ENCODE measurements at places on chromosomes 5 and 9.

- no peak for DNase-seq
Measured at GRCh38 chr5:119288379-119289033, 67.3 kb upstream of the TNFAIP8 start.

DNA sequence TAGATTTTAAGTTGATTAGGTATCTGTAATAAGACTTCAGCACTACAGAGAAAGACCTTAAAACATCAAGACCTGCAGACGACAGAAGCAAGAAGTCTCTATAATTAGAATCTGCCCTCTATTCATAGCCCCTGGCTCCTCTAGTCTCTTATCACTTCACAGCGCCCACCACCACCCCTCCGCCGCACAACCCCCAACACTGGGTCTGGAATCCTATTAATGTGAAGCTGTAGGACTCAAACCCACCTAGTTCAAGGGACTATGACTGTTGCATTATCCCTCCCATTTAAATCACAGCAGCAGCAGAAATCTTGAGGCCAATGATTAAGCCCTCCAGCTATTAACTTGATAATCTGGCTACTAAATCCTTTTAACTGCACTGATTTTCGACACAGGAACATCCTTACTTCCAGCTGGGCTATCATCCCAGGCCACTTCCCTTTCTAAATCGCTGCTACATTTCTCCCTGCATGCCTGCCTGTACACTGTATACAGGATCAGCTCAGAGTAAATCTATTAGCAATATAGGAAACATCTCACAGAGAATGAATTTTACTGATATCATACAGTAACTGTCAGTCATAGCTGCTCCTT, 159.5 kb upstream of the GRAMD2B start:
- DNase-seq = no peak

DNA sequence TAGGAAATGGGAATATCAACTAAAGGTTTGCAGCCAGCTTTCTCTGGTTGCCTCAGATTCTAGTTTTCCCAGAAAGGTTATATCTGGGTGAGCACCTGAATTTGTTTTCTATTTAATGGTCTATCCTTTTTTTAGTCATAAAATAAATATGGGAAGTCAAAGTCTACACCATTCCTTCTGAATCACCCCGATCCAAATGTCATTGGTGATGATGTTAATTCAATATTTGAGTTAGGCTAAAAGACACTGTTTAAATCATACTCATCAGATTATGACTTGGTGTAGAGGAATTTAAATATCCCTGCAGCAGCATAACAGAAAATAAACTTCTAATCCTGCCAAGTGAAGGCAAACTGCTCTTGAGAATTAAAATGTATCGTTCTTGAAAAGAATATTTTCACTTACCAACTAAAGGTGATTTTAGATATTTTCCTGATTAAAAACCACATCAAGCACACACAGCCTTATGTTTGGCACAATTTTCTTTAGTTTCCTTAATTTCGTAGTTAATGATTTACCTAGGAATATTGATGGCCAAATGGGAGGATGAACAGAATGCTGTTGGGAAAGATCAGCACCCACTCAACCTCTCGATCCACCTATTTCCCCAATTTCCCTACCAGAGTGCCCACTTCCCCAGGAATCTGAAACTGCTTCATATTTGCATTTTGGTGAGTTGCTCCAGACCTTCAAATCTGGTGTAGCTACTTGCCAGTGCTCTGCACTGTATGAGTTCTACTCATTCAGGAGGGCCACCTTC, 103.1 kb upstream of the TSLP start:
- no peak for DNase-seq

DNA sequence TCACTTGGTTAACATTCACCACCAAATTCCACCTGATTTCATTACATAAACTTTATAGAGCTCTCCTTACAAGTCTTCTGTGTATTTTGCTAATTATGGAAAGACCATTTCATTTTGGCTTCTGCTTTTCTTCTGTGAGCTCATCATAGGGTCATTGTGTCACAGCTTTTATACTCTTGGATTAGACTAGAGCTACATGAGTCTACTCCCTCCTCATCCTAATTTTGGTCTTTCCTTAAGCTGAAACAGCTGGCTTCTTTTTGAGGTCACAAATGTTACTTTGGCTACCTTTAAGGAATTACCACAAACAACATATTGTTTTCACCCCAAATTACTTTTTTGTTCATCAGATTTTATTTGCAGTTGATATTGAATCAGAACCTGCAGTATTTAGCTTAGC, 103.0 kb downstream of the NPR3 start:
- DNase-seq = no peak

DNA sequence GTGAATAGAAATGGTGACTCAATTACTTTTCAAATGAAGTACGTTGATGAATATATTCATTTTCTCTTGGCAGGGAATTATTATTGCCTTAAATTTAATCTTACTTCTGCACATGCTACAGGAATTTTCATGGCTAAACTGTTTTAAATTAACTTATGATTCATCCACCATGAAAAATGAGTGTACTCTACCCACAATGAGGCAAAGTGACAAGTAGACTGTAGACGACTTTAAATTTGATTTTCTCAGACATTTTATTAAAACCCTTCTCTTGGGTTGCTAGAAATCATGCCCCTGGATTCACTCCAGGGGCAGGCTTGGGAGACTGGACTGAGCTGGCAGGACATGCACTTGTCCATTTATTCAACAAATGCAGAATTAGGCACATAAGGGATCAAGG, 23.5 kb upstream of the ERAP2 start:
- no peak for DNase-seq

DNA sequence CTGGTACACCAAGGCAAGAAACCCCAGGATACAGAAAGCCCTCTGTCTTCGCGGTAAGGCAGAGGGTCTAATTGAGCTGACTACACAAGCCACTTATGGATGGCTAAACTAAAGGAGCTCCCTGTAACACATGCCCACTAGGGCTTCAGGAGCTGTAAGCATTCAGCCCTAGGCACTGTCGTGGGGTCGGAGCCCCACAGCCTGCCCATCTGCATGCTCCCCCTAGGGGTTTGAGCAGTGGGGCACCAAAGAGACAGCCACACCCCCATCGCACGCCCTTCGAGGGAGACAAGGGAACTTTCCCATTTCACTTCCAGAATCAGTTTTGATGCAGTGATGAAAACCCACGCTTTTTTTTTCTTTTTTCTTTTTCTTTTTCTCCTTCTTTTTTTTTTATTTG, 11.0 kb upstream of the MTMR12 start:
- no peak for DNase-seq

DNA sequence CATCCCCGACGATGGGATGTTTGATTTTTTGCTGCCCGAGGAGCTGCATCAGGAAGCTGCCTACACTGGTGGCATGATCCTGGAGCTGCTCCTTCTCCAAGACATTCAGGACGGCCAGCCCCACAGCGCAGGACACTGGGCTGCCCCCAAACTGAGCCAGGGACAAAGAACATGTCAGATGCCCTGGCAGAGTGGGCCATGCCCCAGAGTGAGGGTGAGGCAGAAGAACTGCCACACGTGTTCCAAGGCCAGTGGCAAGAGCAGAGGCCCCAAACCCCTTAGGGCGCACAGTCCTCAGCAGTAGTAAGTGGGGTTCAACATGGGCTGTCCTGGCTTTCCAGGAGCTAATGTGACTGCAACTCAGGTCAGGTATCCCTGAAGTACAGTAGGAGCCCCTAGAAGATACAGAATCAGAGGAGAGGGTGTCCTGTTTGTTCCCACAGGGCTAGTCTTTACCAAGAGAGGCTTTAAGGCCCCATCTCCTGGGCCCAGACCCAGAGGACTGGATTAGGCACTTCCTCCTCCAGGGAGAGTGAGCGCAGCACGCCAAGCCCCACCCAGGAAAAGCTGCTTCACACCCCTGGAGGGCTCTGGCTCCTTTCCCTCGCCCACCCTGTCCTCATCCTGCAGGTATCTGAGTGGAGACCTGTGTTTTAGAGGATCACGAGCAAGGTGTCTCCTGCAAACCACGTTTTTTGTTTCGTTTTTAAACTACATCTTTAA, 11.1 kb downstream of the HNRNPAB start:
- no peak for DNase-seq

DNA sequence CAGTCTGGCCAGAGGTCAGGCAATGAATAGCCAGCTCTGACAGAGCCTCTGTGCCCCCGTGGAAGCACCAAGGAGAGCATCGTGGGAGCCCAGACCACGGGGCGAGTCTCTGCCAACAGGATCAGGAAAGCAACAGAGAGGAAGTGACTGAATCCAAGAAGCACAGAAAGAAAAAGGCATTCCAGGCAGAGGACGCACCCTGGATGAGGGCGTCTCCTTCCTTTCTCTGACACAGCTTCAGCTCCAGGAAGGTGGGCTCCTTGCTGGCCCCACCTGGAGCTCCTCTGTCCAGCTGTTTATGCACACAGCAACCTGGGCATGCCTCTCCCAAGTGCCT, 16.6 kb downstream of the HK3 start:
- no peak for DNase-seq

DNA sequence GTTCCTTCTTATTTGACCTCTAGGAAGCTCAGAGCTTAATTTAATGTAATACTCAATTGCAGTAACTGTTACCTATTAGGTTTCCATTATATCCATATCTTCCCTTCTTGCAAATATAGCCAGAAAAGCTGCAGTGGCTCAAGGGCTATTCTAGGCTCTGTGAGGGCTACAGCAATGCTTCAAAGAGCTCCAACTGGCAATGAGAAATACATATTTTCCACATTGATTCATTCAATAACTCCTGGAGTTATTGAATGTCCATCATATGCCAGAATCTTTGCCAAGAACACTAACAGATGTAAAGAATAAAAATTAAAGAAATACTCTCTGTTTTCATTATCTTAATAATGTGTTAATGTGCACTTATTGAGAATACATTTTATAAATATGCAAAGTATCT, 396.9 kb upstream of the PAPPA start:
- DNase-seq = no peak

- no peak for DNase-seq
Measured at GRCh38 chr5:138743484-138743883, 9.7 kb upstream of the CTNNA1 start.

DNA sequence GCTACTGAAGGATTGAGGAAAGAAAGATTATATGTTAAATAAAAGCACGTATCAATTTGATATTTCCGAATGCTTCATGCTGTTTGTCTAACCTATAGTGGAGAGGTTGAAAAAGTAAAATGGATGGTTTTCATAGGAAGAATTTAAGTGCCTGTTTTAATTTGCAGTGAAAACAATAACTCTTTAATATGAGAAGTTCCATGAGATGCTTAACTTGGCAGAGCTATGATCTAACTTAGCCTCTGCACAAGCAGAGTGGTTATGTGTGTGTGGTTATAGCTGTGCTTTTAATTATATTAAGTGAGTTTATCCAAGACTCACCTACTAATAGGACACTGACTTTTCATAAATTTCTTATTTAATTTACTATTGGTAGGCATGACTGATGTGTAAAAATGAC, 57.4 kb downstream of the AOPEP start:
- no peak for DNase-seq

GRCh38 chr5:59092758-59093157, 509.9 kb downstream of the RAB3C start:
- no peak for DNase-seq

DNA sequence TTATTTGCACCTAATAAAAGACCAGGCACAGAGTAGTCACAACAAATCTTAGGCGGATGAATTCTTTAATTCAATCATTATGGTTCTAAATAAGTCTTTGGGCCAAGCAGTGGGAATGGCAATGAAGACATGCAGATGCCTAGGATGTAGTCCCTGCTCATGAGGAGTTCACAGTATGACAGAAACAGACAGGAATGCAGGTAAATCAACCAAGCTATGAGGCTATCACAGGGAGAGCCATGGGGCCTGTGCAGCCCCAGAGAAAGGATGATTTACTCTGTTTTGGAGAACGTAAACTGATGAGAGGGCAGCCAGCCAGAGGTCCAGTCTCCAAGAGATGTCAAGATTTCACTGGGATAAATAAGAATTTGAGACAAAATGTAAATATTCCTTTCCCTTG, 129.4 kb downstream of the TRIM32 start:
- DNase-seq = no peak

DNA sequence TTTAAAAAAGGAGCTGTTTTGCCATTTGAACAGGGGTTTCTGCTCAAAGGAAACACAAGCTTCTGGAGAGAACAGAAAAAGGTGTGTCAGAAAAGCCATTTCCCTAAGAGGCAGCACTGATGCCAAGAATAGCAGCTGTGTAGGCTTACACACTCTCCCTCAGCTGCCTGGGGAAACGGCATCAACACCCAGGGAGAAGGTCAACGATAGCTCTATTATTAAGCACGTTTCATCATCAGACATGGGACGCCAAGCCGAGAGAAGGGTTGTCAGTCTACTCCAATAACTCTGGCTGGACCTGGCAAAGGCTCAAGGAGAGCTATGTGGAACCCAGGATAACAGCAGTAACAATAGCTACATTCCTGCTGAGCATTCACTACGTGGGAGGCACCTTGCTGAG, 314.2 kb downstream of the CDK5RAP2 start:
- no peak for DNase-seq

- peak; percentile 71 for DNase-seq
Measured at GRCh38 chr5:87899721-87900131, 368.9 kb downstream of the TMEM161B start.

GRCh38 chr9:124358631-124359030, 56.6 kb downstream of the PSMB7 start:
- no peak for DNase-seq

- peak; percentile 60 for DNase-seq
Measured at GRCh38 chr9:72280913-72281500, 84.0 kb downstream of the ZFAND5 start.

GRCh38 chr5:4099386-4099785, 503.8 kb downstream of the IRX1 start:
- no peak for DNase-seq

GRCh38 chr5:36958612-36959011, 82.0 kb downstream of the NIPBL start:
- DNase-seq = no peak

DNA sequence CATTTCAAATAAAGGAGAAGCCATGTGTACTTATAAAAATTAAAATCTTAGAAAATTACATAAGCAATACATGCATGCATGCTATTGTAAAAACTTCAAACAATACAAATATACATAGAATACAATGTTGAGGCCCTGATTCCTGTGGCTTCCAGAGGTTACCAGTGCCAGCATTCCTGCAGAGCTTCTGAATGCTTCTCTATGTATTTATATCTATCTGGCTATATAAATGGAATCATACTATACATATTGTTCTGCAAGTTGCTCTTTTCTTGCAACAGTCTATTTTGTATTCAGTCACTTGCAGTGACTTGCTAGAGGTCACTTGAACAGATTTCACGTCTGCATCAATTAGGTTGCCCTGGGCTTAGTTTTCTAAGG, 3.2 kb upstream of the IL12B start:
- DNase-seq = no peak
